ENCODE measurements at places on chromosomes 5 and 9.

- no peak for DNase-seq
These were observed 22.7 kb downstream of the KIF3A start for GRCh38 chr5:132714456-132715307.

DNA sequence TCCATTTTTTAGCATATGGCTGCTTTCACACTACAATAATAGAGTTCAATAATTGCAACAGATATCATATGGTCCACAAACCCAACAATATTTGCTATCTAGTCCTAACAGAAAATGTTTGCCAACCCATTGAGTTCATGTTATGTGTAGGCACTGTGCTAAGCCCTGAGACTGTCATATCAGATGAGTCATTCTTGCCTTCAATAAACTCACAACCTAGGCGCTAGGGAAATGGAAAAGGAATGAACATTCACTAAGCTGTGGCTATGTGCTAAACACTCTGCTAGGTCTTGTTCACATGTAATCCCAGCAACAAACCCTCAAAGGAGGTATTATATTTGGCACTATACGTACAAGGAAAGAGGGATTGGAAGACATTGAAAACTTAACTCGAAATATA is 8.4 kb upstream of the TIMD4 start:
- no peak for DNase-seq

DNA sequence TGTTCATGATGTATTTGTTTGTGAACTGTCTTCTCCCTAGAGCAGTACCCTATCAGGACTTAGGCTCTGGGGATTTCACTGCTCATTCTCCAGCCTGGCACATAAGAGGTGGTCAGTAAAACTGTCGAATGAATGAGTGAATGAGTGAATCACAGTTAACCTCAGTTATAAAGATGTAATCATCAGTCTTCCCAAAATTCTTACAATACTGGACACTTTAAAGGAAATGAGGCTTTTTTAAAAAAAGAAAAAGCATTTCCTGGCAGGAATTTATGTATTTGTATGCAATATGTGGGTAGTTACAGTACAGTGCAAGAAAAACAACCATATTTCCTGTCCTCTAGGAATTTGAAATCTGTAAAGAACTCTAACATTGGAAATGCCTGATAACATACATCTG is 59.6 kb downstream of the RAI14 start:
- DNase-seq: no peak

GRCh38 chr5:126267438-126267837 is 155.8 kb upstream of the GRAMD2B start:
- DNase-seq: no peak

- no peak for DNase-seq
These were observed 7.2 kb upstream of the SLC31A2 start for GRCh38 chr9:113143432-113144227.

DNA sequence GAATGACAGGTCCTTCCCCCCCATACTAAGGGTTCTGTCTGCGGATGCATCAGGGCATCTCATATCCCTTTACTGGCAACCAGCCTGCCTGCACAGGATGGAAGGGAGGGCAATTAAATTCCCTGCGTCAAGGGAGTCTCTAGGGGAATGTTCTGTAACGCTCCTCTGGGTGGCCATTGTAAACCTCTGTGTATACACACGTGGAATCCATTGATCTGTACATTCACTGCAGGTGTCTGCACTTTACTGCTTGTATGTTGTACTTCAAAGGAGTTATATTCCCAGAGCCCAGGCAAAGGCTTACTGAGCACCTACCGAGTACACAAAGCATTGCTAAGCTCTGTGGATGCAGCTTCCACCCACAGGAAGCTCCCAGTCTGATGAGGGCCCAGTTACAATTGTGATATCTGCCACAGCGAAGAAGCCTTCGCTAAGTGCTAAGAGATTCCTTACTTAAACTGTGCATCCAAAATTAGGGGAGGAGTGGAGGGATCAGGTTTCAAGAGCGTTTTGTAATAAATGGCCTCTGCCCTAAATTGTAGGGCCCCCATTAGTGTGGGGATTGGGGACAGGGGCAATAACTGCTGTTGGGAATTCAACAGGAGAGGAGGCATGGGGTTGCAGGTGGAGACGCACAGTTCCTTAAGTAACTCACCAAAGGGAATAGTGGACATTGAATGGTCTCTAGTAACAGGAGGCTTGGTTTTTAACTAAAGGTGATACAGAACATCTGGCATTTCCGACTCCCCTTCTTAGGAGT is 1.5 kb upstream of the RETREG1 start:
- no peak for DNase-seq

GRCh38 chr9:111891910-111892499 is 4.6 kb upstream of the UGCG start:
- no peak for DNase-seq

GRCh38 chr5:72837524-72838096 is 21.1 kb downstream of the TNPO1 start:
- no peak for DNase-seq

DNA sequence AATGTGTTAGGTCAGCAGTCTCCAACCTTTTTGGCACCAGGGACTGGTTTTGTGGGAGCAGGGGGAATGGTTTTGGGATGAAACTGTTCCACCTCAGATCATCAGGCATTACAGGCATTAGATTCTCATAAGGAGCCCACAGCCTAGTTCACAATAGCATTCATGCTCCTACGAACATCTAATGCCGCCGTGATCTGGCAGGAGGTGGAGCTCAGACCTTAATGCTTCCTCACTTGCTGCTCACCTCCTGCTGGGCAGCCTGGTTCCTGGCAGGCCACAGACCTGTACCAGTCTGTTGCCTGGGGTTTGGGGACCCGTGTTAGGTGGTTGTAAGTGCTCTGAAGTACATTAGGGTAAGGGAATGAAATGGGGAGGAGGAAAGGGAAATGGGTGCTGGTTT is 9.7 kb upstream of the CTNNA1 start:
- peak; percentile 56 for DNase-seq

DNA sequence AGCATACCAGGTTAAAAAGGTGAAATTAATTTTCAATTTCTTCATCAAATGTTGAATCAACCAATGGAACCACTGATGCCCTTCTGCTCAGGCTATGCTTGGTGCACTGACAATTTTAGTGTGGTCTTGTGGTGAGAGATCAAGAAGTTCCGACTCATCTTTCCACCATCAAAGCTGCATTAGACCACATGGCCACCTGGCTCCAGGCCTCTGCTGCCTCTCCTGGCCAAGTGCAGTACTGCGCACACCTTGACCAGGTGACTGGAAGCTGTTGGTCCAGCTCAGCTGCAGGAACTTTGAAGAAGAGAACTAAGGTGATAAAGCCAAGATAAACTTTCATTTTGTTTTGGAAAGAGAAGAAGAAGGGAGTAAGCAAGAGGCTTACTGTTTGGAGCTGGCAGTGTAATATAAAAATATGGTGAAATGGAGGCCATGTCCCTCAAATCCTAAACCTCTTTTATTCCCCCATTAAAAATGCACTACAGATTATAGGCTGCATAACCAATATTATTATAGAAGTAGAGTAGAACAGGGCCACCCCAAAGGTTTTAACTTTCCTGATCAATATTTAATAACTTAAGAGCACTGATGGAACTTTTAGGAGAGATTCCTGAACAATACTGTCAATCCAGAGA is 315.5 kb upstream of the C9orf72 start:
- no peak for DNase-seq

DNA sequence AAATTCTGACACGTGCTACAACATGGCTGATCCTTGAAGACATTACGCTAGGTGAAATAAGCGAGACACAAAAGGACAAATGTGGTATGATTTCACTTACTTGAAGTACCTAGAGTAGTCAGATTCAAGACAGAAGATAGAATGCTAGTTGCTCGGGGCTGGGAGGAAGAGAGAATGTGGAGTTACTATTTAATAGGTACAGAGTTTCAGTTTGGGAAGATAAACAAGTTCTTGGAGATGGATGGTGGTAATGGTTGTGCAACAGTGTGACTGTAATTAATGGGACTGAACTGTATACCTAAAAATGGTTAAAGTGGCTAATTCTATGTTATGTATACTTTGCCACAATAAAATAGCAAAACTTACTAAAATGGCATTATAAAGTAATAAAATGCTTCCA is 34.4 kb downstream of the PAM start:
- DNase-seq: no peak

GRCh38 chr5:124748687-124749594 is 2.5 kb upstream of the ZNF608 start:
- peak; percentile 87 for DNase-seq

DNA sequence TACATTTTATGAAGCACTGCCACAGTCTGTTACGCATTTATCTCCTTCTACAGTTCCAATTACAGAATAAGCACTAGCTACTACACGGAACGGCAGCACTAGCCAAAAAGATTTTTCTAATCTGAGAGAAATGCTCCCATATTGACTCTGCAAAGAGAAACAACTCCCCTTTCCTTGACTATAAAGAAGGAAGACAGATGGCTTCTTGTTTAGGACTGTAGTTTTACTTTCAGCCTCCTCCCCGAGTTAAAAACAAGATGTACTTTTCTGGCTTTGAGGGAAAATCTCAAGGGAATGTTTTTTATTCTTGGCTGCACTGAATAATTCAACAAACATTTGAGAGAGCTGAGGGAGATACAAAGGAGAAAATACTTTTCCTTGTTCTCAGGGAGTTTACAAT is 1.9 kb upstream of the SLC44A1 start:
- DNase-seq: no peak

DNA sequence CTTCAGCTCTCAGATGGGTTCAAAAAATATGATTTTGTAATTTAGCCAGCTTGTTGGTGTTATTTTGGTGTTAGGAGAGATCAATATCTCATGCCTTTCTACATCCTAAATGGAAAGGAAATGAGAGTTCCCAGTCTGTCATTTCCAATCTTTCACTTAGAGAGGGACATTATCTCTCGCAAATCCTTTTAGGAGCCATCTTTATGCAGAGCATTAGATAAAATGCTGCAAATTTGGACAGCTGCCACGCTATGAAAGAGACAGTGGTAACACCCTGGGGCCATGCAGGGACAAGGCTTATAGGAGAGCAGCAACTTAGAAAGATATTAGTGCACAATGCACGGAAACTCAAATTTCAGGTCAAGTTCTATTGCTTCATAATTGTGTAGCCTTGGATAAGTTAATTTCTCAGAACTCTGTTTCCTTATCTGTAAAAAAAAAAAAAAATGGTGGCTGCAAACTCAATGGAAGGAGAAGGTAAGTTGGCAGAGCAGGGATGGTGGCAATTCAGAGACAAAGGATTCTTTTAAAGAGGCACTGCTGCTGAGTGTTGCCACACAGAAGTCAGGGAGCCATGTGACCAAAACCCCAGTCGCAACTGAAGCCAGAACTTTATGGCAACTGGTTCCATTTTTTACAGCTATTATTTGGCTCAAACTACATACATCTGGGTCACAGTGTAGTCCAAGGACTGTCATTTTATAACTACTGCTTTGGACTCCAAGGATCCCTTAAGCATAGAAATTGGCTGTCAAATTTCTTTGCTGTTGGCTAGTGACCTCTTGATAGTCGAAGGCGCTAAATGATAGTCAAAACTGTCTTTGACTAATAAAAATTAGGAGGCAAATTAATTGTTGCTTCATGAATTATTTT is 210.2 kb downstream of the FRMD3 start:
- no peak for DNase-seq

DNA sequence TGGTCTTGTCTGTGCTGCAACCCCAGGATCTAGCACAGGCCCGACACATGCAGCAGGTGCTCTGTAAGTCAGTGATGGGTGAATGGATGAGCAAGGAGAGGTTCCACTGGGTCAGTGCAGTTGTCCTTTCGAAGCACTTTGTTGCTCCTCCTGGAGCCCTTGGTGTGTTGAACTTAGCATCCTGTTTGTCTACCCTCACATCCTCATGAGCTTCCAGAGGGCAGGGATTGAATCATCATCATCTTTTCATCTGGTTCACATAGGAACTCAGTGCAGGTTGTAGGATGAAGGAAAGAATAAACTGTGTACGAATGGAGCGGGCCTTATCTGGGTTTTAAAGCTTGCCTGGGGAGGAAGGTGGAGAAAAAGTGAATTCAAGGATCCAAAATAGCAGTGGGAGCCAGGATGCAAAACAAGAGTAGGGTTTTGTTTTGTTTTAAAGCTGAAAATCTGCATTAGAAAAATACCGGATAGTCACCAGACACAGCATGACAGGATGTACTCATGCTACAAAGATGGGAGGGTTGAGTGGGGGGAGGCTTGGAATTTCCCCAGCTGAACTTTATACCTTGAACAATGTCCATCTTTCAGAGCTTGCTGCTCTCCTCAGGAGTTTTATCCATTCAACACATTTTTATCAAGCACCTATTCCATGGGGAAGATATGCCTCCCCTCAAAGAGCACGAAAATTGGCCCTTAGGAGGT is 55.8 kb downstream of the PTTG1 start:
- DNase-seq: no peak

GRCh38 chr5:98961665-98962344 is 33.0 kb upstream of the CHD1 start:
- no peak for DNase-seq

GRCh38 chr5:53364061-53364460 is 116.4 kb upstream of the FST start:
- no peak for DNase-seq

- DNase-seq: no peak
These were observed 287.8 kb upstream of the DAB2 start for GRCh38 chr5:39712316-39713249.

DNA sequence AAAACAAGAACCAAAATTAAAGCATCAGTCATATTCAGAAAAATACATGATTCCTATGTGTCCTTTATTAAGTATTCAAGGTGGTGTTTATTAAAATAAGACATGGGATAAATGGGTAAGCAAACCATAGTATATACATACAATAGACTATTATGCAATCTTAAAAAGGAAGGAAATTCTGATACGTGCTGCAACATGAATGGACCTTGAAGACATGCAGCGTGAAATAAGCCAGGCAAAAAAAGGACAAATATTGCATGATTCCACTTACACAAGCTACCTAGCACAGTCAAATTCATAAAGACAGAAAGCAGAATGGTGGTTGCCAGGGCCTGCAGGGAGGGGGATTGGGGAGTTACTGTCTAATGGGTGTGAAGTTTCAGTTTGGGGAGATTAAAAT is 127.7 kb downstream of the DMAC1 start:
- no peak for DNase-seq

DNA sequence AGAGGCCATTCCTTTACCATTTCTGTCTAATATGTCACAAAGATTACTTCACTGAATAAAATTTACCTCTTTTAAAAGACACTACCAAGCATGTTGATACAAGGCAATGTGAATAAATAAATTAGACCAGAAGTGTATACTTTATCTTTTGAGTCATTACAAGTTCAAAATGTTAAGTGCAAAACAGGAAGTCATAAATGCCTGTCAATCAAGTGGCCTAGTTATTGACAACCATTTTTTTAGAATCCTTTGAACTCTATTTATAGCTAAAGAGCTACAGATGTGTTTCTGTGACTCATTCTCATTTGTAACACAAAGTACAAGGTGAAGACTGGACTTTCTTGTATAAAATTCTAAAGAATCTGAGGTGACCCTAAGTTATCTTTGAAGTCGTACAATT is 602.7 kb upstream of the SEMA6A start:
- DNase-seq: no peak

GRCh38 chr5:11075035-11075805 is 314.2 kb upstream of the DAP start:
- DNase-seq: peak; percentile 52

- no peak for DNase-seq
These were observed 187.3 kb downstream of the TENT4A start for GRCh38 chr5:6900247-6901227.
